Stimulated activated naive CD8-positive, alpha-beta T cell treated with anti-CD3 and anti-CD28 coated beads, Interleukin-15, Interleukin-2, amounts not matched to agents 100 U/mL and 50 U/mL, for 24 hours (primary cell): ENCODE measurements at places on chromosomes 5 and 9.

- no peak for DNase-seq
These were observed 101.3 kb downstream of the CNTLN start for GRCh38 chr9:17236147-17236546.

GRCh38 chr5:41955432-41956024 is 30.4 kb downstream of the FBXO4 start:
- DNase-seq, result no peak

- DNase-seq, result no peak
These were observed 78.6 kb downstream of the MTREX start for GRCh38 chr5:55386356-55386755.

DNA sequence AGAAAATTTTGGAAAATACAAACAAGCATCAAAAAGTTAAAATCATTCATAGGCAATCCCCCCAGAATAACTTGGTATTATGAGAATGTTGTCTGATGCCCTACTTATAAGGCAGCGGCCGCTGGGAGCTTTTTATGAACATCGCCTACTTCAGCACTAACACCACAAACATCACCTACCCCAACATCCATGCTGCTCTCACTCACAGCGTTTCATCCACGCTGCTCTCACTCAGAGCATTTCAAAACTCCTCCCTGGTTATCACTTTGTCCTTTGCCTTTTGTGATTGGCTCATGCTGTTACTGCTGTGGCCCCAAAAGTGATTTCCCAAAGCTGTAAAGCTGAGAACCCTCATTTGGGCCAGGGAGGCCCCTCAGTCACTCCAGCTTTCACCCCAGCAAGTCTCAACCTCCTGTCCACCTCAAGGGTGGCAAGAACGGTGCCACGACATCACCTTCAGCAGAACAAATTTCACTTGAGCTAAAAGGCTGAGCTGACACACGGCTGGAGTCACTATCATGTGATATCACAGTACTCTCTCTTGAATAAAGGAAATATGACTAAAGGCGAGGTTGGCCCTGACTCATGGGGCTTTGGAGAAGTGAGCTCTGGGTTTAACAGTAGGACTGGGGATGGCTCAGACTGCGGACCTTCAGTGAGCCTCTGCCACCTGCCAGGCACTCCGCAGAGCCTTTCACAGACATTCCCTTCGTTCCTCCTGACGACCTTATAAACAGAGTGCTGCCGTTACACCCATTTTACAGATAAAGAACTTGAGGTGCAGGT is 25.2 kb downstream of the SHC3 start:
- DNase-seq, result peak; percentile 28

DNA sequence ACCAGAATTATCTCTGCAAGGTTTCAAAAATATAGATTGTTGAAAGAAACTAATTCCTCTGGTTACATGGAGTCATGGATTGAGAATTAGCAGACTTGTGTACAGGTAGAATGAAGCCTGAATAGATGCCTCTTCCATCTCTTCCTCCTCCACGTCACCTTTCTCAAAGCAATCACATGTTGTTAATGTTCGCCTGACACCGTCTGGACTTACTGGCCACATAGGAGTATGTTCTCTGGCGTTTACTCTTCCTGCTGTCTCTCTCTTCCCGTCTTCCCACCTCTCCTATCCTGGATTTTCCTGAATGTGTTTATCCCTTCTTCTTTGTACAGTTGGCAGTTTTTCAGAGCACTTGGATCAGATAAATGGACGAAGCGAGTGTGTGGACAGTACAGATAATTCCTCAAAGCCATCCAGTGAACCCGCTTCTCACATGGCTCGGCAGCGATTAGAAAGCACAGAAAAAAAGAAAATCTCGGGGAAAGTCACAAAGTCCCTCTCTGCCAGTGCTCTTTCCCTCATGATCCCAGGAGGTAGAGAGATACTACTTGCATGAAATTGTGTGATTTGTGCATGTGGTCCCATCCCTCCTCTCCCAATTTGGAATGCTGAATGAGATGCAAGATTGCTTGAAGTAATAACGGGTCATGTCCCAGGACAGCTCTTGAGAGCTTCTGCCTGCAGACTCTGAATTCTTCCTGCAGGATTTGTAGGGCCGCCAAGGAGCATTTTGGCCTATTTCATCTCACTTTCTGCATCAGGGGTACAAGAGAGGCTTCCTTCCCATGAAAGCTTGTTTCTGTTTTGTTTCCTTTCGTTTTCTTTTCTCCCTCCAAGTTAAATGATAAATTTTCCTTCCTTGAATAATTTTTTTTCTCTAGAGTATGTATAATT is 47.3 kb downstream of the CD180 start:
- DNase-seq, result no peak

GRCh38 chr9:32954642-32955041 is 46.8 kb downstream of the APTX start:
- no peak for DNase-seq

- no peak for DNase-seq
These were observed 84.4 kb downstream of the INSYN2B start for GRCh38 chr5:169895926-169896325.

GRCh38 chr5:111834926-111835599 is 78.1 kb upstream of the NREP start:
- no peak for DNase-seq

GRCh38 chr9:121818841-121819427 is 167.5 kb downstream of the DAB2IP start:
- no peak for DNase-seq

DNA sequence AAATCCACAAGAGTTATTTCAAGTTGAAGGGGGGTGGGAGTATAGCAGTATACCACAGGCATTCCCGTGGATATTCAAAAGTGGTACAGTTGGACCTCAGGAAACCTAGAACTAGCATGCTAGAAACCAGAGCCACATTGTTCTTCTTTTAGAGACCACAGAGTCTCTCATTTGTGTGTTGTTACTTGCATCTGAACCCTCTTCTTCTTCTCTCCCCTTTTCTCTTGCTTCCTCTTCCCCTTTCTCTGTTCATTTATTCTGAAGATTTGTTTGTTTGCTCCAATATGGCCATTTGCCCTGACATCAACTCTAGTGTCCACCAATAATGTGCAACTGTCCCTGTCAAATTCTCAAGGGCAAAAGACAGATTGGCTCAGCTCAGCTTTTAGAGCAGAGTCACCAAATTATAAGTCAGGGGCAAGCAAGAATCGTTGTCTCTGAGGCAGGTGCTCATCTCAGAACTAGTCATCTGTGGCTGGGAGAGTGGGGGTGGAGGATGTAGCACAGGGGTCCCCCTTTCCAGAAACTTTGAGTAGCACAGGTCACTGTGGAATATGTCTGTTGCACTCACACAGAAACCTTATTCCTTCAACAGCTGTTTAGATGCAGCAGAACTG is 321.1 kb downstream of the ARRDC3 start:
- DNase-seq, result peak; percentile 14

DNA sequence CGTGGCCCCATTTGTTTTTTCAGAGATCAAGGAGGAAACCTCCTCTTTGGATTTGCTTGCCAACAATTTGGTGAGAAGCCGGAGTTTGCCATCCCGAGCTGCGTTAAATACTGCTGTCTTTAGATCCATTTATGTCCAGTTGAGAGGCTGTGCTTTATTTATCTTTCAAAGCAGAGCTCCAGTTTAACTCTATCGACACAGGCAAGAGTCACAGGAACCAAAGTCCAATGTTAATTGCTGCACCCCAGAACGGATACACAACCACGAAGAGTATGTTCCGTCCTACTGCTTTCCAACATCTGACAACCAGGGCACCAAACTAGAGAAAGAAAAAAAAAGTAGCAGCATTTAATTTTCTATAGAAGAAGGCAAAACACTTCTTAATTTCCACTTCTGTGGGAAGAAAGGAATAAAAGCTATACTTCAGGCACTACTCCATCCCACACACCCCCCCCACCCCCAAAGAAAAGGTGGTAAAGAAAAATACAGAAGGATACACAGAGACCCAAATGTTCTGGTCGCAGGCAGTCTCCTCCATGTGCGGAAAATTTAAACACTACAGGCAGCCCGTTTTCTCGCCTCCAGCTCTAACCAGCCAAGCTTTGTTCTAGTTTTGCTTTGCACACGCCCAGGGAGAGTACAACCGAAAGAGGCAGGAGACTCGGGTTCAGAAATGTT is 1.1 kb downstream of the FEM1C start:
- DNase-seq, result peak; percentile 35

DNA sequence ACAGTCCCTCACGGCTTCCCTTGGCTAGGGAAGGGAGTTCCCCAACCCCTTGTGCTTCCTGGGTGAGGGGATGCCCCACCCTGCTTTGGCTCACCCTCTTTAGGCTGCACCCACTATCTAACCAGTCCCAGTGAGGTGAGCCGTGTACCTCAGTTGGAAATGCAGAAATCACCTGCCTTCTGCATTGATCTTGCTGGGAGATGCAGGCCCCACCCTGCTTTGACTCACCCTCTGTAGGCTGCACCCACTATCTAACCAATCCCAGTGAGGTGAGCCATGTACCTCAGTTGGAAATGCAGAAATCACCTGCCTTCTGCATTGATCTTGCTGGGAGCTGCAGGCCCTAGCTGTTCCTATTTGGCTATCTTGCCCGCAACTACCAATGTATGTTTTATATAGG is 44.7 kb downstream of the CCL28 start:
- no peak for DNase-seq

DNA sequence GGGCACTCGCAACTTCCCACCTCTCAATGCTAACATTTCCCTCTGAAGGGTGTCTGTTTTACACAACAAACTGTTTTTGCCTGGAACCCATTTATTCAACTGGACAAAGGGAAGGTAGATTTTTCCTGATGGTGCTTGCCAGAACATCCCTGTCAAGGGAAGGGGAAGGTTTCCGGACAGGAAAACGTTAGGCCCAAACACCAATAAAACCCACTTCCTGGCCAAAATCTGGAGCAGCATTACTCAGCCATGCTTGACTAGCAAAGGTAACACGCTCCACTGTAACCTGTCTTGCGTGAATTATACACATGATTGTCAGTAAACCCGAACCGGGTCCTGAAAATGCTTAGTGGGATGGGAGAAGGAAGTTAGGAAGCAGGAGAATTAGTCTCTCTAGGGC is 90.2 kb downstream of the SAXO1 start:
- no peak for DNase-seq

DNA sequence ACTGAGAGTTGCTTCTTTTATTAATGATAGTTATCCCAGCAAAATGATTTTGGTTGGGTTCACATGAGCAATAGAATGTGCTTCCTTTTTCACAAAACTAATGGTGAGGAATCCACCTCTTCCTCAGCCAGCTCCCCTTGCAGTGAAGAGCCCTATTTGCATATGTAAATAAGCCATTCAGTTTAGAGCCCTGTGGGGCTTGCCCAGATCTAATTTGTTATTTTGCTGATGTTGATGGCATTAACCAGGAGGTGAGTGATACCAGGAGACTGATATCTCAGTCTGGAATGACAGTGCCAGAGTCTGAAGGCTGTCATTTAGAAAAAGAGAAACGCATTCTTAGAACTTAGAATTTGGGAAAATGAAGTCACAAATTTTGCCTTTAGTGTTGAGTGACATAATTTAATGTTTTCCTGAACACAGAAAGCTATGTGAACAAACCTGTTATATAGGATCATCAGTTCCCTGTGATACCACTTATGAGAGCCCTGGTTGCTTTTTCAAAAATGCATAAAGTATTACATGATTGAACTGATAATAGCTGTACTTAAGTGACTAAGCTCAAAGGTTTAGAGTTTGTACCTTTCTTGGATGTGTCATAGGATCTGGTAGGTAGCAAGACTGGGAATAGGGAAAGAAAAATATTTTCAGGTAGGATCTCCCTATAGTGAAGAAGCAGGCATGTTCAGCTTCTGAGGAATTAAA is 271.6 kb downstream of the MAST4 start:
- no peak for DNase-seq

DNA sequence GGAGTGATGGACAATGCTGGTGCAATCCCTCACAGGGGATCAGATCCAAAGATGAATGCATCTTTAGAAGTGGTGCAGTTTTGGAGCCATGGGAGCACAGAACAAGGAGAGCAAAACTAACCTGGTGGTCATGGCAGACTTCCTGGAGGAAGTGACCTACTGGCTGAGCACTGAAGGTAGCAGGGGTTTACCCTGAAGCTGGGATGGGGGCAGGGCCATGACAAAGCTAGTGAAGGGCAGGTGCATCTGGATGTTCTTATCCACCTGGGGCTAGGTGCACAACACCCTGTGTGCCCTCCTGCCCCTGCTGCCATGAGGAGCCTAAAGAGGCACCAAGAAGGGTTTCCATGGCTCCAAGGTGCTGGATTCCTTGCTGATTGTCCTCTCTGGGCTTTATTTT is 11.5 kb upstream of the PITX1 start:
- DNase-seq, result no peak

GRCh38 chr9:116156621-116157314 is 3.2 kb downstream of the PAPPA start:
- DNase-seq, result no peak

DNA sequence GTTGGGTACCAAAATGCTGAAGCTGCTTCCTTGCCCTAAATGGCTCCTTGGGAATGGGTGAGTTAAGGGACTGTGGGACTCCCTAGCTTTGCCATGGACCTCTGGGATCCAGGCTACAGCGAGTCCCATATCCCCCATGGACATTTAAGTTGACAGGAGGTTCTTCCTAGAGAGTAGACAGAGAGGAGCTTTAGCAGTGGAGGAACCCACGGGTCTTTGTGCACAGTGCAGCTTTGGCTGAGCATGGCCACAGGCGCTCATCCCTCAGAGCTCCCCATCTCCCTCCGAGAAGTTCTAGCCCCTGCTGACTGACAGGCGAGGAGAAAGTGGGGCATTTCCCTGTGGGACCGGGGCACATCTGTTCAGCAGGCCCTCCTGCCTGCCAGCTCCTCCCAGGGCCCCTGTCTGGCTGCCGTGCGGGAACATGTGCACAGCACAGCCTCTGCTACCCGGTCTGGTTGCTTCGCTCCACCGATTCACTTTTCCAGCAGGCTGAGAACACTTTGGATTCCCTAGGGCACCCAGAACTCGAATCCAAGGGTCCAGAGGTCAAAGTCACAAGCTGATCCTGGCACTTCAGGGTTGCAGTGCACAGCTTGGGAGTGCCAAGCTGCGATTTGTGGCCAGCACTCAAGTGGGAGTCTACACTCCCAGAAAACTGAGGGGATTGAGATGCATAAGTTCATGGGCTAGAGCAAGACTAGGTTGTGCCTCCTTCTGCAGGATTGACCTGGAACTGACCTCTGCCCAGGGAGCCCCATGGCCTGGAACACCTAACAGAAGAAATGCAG is 40.6 kb upstream of the DMRTA1 start:
- no peak for DNase-seq

GRCh38 chr9:11148189-11148588 is 535.4 kb upstream of the PTPRD start:
- no peak for DNase-seq

- DNase-seq, result no peak
These were observed 1.1 kb downstream of the PCDHAC1 start for GRCh38 chr5:140927228-140927573.
